CD4-positive, alpha-beta T cell treated with Interleukin-17A for 1 hour (primary cell): ENCODE measurements at places on chromosomes 13 and 19.
A peak's percentile ranks its signal among the peaks of the same experiment; 100 is the strongest.

- no peak for DNase-seq
Measured at GRCh38 chr19:36030264-36031148, 2.2 kb downstream of the CLIP3 start.

DNA sequence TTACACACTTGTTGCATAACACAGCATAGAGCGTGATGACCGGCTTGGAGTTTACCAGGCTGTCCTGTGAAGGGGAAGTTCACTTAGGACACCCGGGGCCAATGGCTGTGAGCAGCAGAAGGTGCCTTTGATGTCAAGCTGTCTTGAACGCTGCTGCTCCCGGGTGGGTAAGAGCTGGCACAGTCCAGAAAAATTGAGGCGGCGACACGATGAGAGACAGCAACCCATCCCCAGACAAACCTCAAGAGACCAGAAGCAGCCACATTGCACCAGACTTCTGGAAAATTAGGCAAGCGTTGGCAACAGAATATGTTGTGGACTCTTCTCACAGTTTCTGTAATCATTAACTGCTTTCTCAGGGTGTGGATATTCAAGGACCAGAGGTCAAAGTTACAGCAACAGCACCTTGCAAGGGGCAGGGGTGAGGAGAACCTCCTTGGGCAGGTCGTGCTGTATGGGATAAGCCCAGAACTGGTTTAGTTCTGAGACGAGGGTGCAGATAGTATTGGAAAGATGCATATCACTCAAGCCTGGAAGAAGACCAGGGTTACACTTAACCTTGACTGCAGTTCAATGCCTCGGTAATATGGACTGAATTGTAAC, 10.1 kb downstream of the NFILZ start:
- DNase-seq: peak; percentile 13

GRCh38 chr13:103514619-103515018, 448.4 kb upstream of the SLC10A2 start:
- no peak for DNase-seq

- DNase-seq: no peak
Measured at GRCh38 chr19:55459950-55460657, 1.3 kb downstream of the ISOC2 start.

DNA sequence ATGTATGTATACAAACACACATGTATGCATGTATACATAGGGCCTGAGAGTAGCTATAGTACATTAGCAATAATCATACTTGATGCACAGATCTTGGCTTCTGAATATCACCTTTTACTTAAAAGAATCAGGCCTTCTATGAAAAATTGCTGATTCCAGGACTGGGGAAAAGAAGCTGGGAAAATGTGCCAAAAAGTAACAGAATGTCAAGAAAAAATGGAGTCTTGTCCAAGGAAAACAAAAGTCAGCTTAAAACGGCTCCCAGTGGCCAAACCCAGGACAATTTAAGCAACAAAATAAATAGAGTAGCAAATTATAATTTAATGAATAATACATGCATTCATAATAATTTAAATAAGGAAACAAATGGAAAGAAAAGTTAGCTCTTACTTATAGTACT, 2104.9 kb downstream of the PCDH9 start:
- no peak for DNase-seq

DNA sequence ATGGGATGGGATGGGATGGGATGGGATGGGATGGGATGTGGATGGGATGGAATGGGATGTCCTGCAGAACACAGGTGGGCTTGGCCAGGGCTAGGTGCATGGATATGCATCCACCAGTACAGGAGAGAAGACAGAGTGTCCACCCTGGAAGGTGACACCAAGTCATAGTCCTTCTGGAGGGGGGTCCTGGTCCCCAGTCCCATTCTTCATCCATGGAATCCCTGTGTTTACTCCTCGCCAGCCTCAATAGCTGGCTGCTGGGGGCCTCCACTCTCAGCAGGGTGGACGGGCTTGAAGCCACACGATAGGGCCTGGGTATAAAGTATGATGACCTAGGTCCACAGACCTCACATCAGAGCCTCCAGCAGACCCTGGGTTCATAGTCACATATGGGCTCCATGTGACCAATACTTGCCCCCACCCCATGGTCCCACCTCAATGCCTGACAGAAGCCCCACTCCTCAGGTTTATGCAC, 40.1 kb downstream of the RFX2 start:
- no peak for DNase-seq

DNA sequence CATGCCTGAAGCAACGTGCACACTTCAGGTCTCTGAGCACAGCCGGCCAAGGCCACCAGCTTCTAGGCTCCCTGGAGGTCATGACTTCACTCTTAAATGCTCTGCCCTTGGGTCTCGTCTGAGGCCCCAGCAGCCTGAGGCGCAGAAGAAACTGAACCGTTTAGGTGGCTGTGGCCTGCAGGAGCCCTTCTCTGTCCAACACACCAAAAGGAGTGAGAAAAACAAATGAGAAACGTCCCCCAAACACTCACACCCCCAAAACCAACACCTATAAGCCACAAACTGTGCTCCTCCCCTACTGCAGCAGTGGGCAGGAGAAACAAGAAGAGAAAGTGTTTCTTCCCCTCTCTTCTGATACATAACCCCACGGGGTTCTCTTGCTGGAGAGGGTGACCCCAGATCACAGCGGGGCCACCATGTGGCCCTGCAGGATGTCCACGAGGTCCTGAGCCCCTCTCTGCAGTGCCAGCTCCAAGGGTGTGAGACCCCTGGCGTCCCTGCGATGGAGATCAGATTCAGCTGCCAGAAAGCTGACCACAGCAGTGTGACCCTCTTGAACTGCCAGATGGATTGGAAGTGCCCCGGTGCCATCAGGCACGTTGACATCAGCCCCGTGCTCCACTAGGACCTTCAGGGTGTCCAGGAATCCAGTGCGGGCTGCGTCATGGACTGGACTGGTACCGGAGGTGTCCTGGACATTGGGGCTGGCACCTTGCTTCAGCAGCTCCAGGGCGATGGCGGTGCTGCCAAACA, 1.0 kb upstream of the KRI1 start:
- DNase-seq: peak; percentile 86

DNA sequence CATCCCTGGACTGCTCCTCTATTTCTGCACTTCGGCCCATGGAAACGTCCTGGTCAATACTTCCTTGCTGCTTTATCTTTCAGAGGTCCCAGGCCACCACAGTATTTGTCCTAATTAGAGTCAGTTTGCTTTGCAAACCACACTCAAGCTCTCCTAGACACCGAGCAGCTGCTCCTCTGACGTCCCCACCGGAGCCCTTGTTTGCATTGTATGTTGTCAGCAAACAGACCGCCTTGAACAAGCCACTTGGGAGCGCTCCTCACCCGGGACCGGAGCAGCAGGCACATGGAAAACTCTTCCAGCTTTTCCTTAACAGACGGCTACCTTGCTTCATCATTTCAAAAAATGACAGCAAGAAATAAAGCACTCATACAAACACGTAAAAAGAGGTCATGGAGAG, 51.5 kb upstream of the GTF3A start:
- no peak for DNase-seq

- DNase-seq: no peak
Measured at GRCh38 chr13:41837629-41838028, 123.3 kb downstream of the VWA8 start.

DNA sequence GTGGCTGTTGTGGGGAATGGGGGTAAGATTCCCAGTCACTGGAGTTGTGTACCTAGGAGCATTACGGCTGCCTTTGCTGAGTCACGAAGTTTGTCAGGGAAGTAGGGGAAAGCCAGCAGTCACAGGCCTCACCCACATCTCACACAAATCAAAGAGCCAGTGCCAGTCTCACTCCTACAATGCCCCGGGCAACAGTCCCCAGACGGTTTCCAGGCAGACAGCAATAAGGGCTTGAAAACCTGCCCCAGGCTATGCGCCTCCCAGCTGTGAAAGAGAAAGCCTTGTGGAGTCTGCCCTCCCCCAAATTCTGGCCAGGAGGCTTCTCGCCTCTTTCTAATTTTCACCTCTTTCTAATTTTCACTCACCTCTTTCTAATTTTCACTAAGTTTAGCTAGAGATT, 142.3 kb upstream of the EDNRB start:
- DNase-seq: no peak

- DNase-seq: peak; percentile 16
Measured at GRCh38 chr19:1438933-1439354, 748 bp downstream of the RPS15 start.

- DNase-seq: no peak
Measured at GRCh38 chr19:38547421-38547820, 70.3 kb downstream of the MAP4K1 start.

GRCh38 chr19:3198901-3199700, 13.4 kb downstream of the NCLN start:
- DNase-seq: no peak

- peak; percentile 71 for DNase-seq
Measured at GRCh38 chr13:114339857-114340534, 25.7 kb downstream of the CHAMP1 start.

GRCh38 chr19:50007947-50008346, 17.2 kb downstream of the VRK3 start:
- no peak for DNase-seq

DNA sequence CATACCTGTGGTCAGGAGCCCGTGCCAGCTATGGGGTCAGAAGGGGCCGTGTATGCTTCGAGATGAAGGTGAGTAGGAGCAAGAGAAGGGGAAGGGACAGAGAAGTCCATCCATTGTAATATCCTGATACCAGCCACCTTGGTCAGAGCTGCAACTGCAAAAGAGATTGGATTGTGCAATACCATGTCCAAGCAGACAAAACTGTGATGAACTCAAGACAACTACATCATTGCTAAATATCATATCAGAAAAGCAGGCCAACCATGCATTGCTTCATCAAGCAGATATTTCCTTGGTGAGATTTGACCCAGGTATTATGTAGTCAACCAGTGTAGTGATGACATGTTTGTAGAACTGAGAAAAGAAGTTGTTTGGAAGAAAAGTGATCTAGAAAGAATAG, 12.1 kb downstream of the HNRNPUL1 start:
- no peak for DNase-seq

DNA sequence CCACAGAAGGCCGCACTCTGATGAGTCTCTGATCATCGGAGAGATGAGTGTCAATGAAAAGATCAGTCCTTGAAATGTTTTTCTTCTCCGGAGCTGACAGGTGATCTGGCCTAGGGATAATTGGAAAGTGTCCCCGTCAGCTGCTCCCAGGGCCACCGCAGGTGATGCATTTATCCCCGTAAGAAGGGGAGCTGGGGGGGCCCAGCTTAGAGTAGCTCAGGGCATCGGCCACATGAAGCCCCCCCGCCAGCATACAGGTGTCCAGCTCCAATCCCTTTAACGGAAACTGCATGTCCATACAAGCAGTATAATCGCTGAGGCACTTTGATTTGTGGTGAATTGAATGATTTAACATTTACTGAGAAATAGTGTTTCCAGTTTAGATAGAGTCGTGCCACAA, 27.7 kb downstream of the ATP4B start:
- DNase-seq: no peak

- no peak for DNase-seq
Measured at GRCh38 chr19:20472854-20473253, 92.7 kb downstream of the ZNF737 start.

- peak; percentile 16 for DNase-seq
Measured at GRCh38 chr19:34838248-34838647, 65.2 kb upstream of the ZNF599 start.

GRCh38 chr13:41222259-41222852, 28.0 kb upstream of the KBTBD7 start:
- DNase-seq: peak; percentile 71
